Upper lobe of right lung (tissue), 1 donor: ENCODE measurements at places on chromosomes 4 and X.
A peak's percentile ranks its signal among the peaks of the same experiment; 100 is the strongest.

GRCh38 chr4:2579910-2580309, 43.5 kb downstream of the FAM193A start:
- DNase-seq = no peak

DNA sequence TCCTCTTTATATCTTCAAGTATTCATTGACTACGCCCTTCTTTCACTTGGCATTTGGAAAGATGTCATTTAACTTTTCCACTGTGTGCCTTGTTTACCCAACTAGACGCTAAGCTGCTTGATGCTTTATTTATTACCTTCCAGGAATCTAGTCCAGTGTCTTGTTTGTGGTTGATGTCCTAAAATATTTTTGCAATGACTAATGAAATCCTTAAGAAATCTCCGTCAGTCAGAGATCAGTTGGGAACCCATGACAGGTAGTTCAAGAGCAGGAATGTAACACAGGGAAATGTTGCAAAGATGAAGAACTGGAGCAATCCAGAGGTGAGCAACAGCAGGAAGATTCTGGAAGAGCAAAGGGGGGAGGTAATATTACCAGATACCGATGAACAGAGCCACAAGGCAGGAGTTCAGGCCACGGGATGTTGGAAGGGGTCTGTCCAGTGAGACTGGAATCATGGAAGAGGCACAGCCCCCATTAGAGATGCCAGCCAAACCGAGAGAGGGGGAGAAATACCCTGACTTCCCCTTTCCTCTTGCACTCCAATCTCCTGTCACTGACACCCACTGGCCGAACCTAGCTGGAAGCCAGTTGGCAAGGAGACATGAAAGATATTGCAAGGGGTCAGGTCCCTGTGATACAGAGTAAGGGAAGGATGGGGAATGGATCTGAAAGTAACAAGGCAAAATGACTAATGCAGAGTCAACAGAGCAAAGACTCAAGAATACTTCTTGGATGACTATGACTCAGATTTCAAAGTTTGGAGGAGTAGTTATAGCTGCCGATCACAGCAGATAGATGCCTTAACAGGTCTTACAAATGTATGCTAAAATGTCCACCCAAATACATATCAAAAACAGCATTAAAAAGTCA, 62.7 kb upstream of the PHKA2 start:
- no peak for DNase-seq

DNA sequence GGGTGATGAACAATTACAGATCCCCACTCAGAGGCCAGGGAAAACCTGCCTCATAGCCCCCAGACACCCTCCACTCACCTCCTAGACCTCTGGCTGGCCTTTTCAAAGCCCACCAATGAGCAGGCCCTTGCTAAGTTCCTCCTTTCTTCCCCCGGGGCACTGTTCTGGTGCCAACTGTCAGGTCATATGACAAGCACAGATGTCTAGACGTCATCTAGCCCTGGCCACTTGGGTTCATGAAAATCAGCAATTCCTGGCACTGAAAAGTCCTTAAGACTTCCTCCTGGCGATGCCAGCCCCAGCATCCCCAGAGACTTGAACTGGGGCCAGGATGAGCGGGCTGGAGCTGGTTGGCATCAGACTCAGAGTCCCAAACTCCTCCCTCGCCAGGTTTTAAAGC, 115.6 kb upstream of the NALF2 start:
- DNase-seq = no peak

DNA sequence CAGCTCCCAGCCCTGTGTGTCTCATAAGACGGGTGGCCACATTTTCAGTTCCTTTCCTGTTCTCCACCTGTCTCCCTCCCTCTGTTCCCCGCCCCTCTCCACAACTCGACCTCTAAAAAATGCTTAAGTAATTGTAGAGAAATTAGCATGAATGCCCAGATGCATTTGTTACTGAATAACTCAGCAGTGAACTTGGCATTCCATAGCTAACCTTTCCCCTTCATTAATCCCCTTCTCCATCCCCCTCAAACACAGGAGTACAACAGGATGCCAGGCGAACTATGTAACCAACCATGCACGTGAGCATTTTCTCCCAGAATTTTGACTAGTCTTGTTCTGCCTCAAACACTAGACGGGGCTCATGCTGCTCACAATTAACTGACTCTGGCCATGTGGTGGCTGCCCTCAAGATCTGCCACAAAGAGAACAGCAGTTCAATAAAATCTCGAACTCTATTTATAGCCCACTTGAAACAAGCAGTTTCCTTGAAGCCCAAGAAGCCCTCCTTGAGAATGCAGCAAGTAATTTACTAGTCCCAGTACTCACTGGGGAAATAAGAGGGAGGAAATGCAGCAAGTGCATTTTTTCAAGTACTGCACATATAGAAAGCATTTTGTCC, 351.2 kb downstream of the ARHGAP24 start:
- no peak for DNase-seq

- DNase-seq = no peak
Measured at GRCh38 chrX:133294126-133294525, 76.0 kb upstream of the TFDP3 start.

DNA sequence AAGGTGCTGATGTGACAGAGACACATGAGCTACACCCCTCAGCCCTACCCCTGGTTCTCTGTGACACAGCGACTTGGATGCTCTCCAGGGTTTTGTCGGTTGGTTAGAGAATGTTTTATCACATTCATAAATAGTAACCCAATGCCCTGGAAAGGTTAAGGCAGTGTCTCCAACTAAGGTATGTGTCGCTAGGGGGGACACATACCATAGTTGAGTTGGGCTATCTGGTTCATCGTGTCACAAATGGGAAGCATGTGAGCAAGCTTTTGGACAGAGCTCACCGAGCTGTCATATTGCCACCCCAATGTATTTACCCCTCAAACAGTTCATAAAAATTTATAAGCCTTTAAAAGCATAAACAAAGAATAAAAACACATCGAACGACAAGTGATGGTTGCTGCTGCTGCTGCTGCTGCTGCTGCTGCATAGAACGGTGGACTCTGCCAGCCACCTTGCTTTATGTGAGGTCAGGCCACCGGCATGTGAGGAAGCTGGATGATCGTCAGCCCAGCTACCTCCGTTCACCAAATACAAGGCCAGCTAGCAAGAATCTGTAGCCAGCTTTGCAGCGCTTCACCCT, 55.9 kb downstream of the STOX2 start:
- DNase-seq = no peak

DNA sequence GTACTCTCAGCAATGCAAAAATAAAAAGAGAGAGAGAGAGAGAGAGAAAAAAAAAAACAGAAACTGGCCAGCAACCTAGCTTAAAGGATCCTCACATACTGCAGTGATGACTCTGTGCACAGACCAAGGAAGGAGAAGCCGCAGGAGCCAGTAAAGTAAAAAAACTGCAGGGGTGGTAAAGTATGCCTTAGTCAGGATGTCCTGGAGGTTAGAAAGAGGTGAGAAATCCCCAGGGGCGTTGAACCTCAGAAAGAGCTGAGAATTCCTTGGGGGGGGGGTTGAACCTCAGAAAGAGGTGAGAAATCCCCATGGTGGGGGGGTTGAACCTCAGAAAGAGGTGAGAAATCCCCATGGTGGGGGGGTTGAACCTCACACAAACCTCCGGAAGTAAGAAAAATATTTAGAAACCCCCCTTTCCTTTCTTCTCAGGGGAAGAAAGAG, 48.0 kb downstream of the MAGEA9 start:
- DNase-seq = no peak

GRCh38 chr4:997375-998071, 4.3 kb upstream of the SLC26A1 start:
- no peak for DNase-seq

DNA sequence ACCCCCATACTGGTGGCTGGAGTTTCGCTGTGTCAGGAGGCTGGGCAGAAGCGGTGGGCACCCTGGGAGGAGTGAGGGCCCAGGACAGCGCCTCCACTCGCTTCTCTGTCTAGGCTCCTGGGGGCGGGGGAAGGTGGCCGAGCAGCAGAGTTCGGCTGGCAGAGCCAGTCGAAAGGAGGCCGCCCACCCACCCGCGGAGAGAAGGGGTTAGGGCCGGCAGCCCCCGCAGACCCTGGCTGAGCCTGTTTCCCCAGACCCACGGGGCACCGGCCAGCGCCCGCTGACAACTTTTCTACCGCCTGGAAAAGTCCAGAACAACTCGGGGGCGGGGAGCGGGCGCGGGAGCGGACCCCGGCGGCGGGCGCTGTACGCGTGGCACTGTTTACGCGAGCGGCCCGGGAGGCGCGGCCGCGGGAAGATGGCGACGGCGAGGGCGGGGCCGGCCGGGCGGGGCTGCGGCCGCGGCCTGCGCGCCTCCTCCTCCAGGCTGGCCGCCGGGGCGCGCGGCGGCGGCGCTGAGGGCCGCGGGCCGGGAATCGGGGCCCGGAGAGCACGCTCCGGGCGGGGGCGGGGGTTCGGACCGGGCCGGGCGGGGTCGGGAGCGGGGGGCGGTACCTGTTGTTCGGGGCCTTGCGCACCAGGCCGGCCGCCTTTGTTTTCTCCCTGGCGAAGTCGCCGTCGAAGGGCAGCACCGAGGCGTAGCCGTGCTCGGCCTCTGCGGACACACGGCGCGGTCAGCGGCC, 628 bp downstream of the MXD4 start:
- DNase-seq = peak; percentile 84

DNA sequence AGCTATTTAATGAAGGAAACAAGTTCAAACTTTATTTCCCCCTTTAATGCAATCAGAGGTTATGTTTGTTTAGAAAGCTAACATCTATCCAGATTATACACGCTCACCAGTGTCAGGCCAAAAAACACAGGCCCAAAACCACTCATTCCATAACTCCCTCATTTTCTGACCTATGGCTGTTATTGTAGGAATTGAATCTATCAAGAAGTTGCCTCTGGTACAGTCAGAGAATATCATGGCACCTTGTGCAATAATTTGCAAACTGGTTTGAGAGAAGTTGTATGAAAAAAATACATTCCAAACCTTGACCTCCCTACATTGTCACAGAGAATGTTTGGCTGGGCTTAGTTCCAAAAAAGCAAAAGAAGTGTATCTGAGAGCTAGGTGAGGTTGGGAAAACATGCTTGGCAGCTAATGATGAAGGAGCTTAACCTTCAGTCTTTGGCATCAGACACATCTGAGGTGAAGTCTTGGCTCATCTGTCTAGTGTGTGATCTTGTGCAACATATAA, 591.0 kb downstream of the ANKRD50 start:
- DNase-seq = no peak

DNA sequence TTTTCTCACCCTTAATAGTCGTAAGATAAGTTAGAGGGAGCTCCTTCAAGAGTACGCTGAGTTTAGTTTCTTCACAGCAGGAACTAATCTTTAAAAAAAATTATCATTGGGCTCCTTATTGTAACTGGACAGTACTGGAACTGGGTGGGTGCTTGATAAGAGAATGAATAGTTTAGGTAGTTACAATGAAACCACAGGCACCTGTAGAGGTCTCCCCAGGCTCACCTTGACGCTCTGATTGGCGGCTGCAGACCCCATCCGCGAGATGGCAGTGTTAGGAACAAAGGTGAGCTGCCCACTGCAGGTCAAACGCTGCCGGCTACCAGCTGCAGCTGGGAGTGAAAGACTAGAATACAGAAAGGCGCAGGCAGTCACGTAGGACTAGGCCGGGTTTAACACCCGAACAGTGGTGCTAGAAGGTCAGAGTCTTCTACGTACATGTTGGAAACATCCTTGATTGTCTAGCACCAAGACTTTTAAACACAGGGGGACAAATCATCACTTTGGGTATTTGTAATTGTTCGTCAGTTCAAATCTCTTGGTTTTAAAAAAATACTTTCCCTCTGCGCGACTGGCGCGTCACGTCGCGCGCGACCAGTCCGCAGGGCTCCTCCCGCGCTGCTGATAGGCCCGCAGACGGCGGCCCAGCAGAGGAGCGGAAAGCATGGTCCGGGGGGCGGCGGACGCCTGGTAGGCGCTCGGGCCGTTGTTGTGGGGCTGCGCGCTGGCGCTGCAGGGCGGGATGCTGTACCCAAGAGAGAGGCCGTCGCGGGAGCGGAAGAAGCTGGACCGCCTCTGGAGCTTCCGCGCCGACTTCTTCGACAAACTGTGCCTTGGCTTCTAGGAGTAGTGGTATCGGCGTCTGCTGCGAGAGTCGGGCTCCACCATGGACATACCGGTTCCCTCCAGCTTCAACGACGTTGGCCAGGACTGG, 45.6 kb downstream of the SMARCA5 start:
- peak; percentile 85 for DNase-seq

DNA sequence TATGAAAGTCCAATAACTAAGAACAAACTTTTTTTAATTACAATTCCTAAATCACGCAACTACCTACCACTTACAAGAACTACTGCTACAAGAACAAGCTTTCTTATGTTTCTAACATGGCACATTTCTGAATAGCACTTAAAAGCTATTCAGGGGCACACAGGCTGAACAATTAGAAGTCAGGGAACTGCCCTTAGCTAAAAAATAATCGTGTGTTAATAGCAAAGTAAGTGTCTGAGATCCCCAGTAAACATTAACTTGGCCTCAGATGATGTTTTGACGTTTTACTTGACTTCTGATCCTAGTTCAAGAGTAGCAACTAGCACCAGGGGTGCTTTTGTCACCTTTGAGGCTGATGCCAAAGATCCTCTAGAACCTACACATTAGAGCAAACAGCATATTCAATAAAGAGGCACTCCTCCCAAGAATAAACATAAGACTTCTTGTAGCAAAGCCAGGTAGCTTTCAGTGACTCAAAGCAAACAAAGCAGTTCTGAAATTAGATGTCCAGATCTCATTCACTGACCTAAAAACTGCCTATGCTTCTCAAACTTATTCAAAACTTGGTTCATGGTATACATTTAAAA, 16.2 kb downstream of the SPOCK3 start:
- DNase-seq = no peak

- no peak for DNase-seq
Measured at GRCh38 chrX:125204681-125205132, 115.0 kb upstream of the TEX13C start.

- DNase-seq = no peak
Measured at GRCh38 chr4:119130365-119131065, 5.1 kb upstream of the MYOZ2 start.

DNA sequence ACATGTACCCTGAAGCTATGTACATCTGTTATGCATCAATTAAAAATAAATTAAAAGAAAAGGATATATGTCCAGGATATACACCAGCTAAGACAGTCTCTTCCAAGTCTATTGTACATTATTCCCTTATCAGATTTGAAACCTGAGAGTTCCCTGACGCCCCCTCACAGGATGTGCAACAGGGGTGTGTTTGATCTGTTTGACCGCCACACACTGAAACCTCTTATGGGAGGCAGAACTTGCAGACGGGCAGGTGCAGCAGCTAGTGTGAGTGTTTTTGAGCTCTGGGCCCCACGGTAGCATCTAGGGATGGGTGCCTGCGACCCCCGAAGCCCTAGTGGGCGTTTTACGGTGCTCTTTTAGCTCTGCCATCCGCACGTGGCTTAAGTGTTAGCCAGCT, 4.7 kb downstream of the XG start:
- no peak for DNase-seq
